ENCODE measurements at places on chromosomes 1 and 21.

GRCh38 chr21:31564439-31564838, 95.1 kb upstream of the SOD1 start:
- no peak for DNase-seq

DNA sequence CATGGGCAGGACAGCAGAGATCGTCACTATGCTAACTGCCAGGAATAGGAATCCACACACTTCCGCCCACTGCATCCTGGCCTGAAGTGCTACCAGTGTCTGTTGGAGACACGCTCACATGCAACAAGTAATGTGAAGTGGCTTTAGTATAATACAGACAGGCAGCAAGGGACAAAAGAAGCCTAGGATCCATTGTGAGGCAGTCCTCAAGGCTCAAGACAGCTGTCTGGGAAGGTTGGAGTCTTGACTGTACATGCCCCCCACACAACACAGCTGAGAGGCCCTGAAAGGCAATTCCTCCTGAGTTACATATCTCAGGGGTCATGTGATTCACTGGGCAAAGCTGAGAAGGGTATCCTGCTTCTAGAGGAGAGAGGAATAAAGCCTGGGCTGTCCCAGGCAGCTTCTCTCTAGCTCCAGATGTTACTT, 39.9 kb upstream of the CD1D start:
- no peak for DNase-seq

- DNase-seq = no peak
These were observed 138.9 kb downstream of the LHX8 start for GRCh38 chr1:75273110-75273509.

GRCh38 chr21:35119501-35120047, 70.5 kb upstream of the RUNX1 start:
- DNase-seq = no peak

GRCh38 chr1:26155370-26156284, 3.3 kb upstream of the FAM110D start:
- no peak for DNase-seq

- DNase-seq = no peak
These were observed 29.0 kb downstream of the DUSP10 start for GRCh38 chr1:221712776-221713431.

- DNase-seq = peak; percentile 76
These were observed 74.3 kb upstream of the COG2 start for GRCh38 chr1:230568008-230568407.

- no peak for DNase-seq
These were observed 12.2 kb downstream of the SMAP2 start for GRCh38 chr1:40385437-40386358.

GRCh38 chr1:63935143-63935542, 161.3 kb downstream of the ROR1 start:
- no peak for DNase-seq

DNA sequence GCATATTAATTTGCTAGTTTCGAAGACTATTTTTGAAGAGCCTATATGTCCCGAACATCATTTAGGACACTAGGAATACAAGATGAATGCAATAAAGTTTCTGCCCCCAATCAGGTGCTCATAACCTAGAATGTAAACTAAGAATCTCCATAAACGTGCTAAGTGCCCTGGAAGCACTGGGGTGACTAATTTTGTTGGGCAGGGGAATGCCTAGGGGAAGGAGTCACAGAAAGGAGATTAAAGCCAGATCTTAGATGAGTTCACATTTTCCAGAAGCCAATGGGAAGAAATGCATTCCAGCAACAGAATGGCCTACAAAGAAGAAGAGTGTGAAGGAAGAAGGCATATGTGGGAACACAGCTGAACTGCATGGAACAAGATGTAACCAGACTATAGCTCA, 19.5 kb downstream of the SCYL3 start:
- DNase-seq = no peak

GRCh38 chr1:157704878-157705277, 4.3 kb upstream of the FCRL3 start:
- DNase-seq = no peak

DNA sequence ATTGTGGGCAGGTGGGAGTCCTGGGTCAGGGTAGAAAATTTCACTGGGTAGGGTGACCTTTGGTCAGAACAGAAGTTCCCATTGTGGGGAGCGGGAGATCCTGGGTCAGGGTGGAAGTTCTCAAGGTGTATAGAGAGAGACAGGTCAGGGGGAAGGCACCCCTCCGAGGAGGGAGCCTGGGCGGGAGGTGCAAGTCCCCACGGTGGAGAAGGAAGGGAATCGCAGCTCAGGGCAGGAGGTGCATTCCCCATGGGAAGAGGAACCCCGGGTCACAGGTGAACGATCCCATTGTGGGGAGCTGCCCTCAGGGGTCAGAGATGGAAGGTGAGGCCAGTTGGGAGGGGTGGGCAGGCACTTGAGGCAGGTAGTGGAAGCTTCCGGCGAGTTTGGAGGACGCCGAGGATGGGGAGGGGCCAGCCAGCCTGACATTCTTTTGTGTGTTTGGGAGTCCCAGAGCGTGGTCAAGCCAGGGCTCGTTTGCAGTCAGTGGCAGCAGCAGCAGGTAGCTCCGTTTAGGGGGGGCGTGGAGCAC, 637 bp downstream of the LYPLA2 start:
- no peak for DNase-seq

- no peak for DNase-seq
These were observed 9.6 kb upstream of the MAP10 start for GRCh38 chr1:232795497-232796053.

DNA sequence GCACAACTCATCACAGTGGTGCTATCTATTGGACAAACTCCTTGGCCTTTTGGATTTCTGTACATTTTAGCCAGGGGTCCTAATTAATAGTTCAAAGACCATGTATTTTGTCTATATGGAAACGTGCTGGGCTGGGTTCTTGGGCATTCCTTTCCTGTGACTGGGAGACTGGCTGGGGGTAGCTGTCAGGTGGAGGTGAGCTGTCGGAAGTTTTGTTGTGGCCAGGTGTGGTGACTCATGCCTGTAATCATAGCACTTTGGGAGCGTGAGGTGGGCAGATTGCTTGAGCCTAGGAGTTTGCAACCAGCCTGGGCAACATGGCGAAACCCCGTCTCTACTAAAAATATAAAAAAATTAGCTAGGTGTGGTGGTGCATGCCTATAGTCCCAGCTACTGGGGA, 392.4 kb downstream of the RPS6KC1 start:
- no peak for DNase-seq

DNA sequence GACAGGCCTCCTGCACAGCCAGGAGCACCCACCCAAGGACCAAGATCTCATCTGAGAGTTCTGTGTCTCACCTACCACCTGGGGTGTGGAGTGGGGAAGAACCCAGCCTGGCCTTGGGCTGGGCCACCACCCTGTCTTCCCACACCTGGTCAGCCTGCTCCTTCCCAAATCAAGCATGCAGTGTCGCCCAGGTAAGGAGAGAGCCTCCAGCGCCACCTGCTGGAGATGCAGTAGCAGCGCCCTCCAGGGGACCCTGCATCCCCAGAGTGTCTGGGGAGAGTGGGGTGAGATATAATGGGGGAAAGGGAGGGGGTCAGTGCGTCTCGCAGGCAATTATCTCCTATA, 32.3 kb downstream of the KIAA2013 start:
- DNase-seq = peak; percentile 23

DNA sequence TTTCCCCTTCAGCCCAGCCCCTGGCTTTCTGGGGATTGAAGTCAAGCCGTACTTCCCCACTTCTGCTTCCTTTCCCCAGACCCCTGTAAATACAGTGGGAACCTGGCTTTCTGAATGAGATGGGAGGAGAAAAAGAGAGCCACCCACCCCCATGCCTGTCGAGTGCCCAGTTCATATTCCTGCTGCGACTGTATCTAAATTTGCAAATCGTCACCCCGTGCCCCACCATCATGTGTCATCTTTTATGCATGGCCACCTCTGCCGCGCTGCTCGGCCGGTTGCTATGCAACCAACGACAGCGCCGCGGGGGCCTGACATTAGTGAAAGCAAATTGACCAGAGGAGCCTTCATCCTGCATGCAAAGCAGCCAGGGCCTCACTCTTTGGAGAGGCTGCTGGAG, 143.0 kb downstream of the ELAVL4 start:
- no peak for DNase-seq

DNA sequence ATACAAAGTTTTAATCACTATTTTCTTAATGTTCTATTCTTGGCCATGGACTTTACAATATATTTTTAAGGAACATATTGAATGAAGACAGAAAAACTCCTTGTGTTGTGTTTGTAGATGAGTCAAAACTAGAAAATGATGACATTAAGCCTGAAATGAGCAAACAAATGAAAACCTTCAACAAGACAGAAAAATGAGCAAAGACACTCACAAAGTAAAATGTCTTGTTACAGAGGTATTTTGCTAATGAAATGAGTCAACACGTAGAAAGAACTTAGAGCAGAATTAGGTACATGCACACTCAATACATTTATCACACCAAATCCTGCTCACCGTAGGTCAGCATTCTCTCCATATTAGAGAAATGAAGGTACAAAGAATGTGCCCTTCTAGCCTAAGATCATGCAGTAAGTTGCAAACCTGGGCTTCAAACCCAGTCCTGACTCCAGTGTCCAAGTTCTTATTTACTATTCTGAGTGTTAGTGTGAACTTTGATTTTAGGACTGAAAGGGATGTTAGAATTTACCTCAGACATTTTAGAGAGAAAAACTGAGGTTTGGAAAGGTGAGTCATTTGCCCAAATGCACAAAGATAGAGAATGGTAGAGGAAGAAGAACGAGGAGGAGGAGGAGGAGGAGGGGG, 133.9 kb upstream of the SGIP1 start:
- DNase-seq = no peak

DNA sequence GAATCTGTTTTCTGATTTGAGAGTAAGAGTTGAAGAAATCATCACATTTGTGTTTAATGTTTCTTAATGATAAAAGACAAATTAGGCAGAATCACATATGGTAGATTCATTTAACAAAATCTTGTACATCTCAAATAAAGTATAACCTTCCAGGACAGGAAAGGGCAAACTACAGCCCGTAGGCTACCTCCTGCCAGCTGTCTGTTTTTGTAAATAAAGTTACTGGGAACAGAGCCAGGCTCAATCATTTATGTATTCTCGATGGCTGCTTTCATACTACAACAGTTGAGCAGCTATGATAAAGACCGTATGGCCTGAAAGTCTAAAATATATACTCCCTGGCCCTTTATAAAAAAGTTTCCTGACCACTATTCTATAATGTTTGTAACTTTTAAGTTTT, 204.1 kb downstream of the COL24A1 start:
- DNase-seq = no peak

DNA sequence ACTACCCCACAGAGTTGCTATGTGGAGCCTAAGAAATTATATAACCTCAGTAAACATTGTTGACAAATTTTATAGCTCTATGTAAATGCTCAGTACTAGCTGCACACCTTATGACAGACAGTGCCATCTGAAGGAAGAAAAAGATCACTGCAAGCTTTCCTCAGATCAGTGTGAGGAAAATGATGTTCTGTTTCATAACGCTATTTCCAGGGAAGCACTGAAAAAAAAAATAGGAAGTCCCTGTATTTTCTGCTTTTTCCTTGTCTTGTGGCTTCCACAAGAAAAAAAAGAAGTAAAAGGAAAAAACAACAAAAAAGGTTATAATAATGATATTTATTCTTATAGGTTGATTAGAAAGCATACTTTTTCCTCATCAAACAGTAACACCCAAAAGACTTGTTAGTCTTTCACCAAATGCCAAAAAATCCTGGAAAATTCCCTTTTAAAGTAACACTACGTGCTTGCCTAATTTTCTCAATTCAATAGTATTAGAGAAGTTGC, 23.2 kb downstream of the LYST start:
- no peak for DNase-seq

DNA sequence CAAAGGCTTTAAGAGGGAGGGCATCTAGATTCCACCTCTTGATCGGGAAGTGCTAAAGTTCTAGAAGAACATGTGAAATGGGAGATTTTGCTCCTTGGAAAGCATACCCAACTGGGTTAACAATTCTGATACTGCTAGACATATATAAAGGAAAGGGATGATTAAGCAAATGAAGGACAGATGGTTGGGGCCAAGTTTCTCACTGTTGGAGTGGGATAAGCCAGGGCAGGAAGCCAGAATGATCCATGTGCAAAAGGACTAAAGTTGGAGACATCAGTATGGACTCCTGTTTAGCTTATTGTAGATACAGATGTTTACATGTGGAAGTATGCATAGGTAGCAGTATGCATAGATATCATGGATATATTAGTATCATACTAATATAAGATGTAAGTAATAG, 16.8 kb downstream of the PLA2G5 start:
- no peak for DNase-seq

- no peak for DNase-seq
These were observed 1.4 kb downstream of the CFAP45 start for GRCh38 chr1:159898527-159898926.

- DNase-seq = no peak
These were observed 184.4 kb downstream of the USH2A start for GRCh38 chr1:216238844-216239243.

GRCh38 chr1:150876119-150876454, 312 bp downstream of the ARNT start:
- no peak for DNase-seq

DNA sequence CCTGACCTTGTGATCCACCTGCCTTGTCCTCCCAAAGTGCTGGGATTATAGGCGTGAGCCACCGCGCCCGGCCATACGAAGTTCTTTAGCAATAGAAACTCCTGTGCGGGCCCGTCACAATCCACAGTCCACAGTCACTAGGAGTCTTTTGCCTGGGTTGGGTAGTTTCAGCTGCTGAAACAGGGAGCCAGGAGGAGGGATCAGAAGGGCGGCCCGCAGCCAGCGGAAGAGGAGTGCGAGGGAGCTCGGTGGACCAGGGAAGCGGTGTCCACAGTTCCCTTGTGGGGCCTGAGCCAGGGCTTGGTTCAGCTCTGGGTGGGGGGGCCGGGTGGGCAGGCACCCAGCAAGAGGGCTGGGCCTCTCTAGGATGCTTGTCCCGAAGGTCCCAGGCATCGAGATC, 17.9 kb upstream of the HSPG2 start:
- DNase-seq = no peak

DNA sequence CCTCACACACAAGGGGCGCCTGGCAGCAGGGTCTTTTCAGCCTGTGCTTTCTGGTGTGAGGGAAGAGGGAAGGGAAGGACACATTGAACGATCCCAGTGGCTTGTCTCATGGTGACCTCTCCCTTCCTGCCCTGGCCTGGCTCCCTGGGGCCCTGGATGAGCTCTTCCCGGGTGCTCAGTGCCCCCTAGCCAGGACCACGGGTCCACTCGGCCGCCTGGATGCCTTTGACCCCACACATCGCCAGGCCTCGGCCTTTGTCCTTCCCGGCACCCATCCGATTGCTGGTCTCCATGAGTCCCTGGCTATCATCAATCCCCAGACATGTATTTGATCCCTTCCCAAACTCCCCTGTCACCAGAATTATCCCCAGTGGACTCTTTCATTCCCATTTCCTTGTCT, 6.0 kb upstream of the TFF3 start:
- no peak for DNase-seq

DNA sequence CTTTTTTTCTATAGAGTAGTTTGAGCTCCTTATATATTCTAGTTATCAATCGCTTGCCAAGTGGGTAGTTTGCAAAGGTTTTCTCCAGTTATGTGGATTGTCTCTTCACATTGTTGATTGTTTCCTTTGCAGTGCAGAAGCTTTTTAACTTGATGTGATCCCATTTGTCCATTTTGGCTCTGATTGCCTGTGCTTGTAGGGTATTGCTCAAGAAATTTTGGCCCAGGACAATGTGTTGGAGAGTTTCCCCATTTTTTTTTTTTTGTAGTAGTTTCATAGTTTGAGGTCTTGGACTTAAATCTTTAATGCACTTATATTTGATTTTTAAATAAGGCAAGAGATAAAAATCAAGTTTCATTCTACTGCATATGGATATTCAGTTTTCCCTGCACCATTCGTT, 774.8 kb upstream of the ADAMTS5 start:
- DNase-seq = no peak
